ENCODE measurements at places on chromosomes 13 and 19.

DNA sequence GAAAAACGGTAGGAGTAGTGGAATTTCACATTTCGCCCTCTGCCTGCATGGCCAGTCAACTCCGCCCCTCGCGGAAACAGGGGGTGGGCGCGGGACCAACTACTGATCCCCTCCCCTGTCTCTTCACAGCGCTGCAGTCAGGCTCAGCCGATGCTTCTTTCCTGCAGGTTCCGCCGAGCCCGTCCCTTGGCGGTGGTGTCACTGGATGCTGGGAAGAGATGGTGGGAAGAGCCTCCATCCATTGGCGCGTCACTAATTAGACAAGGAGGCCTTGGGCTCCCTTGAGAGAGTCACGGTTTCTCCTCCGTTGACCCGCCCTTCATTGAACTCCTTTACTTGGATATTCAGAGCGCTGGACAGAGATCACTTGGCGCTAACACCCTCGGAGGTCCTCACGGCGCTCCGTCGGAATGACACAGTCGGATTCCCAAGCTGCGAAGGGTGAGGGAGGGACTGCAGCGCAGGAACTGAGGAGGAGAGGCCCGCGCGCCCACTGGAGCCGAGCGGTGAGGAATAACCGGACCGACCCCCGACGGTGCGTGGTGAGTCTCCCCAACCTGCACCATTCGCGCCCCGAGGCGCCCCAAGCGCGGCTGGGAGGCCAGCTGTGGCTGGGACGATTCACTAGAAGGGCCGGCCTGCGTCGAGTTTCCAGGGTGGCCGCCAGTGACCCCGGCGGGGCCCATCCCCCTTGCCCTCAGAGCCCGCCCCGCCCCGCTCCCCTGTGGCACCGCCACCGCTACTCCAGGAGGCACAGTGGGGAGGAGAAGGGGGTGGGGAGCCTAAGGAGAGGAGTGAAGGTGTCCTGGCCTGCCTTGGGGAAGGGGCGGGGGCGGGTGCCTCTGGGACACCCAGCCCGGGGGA lies 11.2 kb upstream of the CEACAM21 start:
- no peak for DNase-seq

DNA sequence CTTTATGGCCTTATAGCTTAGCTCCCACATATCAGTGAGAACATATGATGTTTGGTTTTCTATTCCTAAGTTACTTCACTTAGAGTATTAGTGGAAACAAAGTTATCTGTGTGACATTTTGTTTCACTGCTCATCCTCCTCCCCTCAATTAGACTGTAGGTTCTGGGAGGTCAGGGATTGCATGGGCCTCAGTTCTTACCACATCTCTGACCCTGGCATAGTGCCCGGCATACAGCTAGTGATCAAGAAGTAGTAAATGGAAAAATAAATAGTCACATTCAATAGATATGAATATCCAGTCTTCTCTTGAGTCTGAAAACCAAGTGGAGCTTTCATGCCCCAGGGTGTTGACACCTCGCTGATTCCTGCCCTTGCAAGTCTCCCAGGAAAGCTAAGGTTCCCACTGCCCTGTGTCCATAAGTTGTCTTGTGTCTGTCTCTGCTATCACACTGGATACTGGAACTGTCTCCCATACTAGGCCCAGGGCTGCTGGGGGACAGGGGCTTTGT lies 249.5 kb upstream of the TSHZ3 start:
- DNase-seq, result no peak

GRCh38 chr19:53519446-53519845 lies 18.5 kb upstream of the ZNF331 start:
- DNase-seq, result no peak

- no peak for DNase-seq
These were observed 165.8 kb upstream of the GPR12 start for GRCh38 chr13:26926371-26926770.

- no peak for DNase-seq
These were observed 973.7 kb downstream of the UQCRFS1 start for GRCh38 chr19:28239270-28239669.

- no peak for DNase-seq
These were observed 19.0 kb downstream of the NFIX start for GRCh38 chr19:13014101-13014920.

GRCh38 chr13:88162076-88162702 lies 491.0 kb downstream of the SLITRK5 start:
- DNase-seq, result no peak

GRCh38 chr13:46476174-46476573 lies 76.8 kb upstream of the LRCH1 start:
- DNase-seq, result no peak

DNA sequence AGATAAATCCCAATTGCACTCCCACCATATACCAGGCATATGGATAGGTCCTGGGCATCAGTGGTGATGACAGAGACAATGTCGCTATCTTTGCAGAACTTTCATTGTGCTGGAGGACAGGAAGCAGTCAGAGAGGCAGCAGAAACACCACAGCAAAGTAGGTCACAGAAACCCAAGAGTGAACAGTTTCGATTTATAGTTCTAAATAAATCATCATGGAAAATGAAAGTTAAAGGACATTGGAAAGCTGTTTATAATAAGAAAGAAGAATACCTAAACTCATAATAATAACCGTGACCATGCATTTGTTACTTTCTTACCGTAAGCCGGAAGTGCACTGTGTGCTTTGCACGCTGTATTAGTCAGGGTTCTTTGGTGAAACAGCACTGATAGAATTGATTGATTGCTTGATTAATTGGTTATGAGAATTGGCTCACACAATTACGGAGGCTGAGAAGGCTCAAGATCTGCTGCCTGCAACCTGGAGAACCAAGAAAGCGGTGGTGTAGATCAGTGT lies 38.9 kb downstream of the ALOX5AP start:
- no peak for DNase-seq

DNA sequence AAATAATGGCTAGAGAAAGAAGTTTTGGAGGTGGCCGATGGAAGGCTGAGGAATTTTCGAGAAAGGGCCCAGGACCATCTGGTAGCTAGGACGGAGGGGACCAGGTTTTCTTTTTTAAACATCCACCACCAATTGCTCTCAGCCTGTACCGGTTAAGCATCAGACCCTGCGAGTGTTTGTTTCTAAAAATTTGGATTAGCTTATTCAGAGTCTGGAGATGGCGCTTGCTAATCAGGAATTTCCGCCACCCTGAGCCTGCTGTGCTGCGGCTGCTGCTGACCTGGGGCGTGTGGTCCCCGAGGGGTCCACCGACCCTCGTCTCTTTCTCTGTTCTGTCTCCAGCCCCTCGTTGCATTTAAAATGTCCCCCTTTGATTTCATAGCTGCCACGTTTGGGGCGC lies 2.0 kb downstream of the UHRF1 start:
- no peak for DNase-seq

DNA sequence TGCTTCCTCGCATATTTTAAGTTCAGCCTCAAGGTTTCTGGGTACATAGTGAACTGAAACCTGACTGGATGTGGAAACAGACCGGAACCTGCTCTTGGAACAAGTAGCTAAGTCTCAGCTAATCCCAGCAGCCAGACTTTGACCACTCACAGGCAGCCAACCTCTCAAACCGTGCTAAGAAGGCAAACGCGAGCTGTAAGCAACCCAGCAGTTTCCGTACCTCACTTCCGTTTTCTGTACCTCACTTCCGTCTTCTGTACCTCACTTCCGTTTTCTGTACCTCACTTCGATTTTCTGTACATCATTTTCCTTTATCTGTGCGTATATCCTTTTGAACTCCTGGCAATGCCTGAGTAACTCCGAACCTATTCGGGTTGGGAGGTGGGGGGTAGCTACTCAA lies 96.8 kb downstream of the SUCLA2 start:
- no peak for DNase-seq

DNA sequence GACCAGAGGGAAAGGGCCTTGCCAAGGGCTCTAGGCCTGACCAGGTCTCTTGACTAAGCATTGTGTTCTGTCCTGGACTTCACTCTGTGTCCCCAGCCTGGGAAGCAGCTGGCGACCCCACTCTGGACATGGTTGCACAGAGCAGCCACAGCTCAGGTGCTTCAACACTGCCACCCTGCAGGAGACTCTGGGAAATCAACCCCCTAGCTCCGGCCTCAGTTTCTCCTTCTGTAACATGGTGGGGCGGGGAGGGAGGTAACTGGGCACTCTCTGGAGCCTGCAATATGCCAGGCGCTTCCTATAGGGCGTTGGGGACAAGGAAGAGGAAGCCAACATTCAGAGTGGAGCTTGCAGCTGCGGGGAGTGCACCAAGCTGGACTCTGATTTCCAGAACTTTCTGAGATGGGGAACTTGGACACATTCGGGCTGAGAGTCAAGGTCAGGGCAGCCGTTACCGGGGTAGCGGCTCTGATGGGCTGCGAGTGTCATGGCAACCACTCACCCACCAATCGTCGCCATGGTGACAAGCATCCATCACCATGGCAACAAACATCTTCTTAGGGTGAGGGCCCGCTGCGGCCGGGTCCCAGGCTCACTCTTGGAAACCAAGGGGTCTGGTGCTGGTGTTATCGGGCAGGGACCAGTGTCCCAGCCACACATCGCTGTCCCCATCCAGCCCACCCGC lies 12.8 kb downstream of the F2RL3 start:
- DNase-seq, result no peak

DNA sequence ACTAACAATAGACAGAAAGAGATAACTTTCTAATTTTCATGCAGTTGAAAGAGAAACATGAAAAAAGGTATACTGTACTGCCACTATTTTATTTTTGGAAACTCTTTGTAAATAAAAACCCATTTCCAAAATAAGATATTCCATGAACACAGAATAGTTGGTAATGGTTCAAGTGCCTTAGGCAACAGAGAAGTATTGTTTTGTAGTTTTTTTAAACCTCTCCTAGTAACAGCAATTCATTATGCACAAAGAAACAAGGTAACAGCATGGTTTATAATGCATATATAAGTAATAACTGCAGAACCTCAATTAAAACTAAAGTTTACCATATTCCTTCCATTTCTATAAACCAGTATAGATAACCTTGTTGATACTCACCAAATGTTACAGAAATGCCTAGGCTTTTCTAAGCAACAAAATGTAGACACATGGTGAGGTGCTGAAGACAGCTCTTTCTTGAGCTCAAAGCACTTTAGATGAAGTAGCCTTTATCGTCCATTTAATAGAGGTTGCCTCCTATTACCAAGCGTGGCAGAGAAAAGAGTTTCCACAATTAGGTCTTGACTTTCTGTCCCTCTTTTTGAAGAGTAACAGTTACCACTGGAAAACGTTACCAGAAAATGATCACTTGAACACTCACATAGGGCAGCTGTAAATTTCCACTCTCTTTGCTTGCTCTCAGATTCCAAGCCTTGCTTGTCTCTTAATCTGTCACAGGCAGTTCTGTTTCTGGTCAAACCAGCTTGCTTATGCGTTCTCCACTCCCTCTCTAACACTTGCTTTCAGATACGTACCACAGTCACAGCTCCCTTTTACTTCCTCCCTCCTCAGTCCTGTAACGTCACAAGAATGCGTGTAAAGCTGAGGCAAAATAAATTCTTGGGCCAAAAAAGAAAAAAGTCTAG lies 42.9 kb downstream of the CAB39L start:
- DNase-seq, result no peak

GRCh38 chr19:42131149-42132029 lies 857 bp downstream of the POU2F2 start:
- no peak for DNase-seq

DNA sequence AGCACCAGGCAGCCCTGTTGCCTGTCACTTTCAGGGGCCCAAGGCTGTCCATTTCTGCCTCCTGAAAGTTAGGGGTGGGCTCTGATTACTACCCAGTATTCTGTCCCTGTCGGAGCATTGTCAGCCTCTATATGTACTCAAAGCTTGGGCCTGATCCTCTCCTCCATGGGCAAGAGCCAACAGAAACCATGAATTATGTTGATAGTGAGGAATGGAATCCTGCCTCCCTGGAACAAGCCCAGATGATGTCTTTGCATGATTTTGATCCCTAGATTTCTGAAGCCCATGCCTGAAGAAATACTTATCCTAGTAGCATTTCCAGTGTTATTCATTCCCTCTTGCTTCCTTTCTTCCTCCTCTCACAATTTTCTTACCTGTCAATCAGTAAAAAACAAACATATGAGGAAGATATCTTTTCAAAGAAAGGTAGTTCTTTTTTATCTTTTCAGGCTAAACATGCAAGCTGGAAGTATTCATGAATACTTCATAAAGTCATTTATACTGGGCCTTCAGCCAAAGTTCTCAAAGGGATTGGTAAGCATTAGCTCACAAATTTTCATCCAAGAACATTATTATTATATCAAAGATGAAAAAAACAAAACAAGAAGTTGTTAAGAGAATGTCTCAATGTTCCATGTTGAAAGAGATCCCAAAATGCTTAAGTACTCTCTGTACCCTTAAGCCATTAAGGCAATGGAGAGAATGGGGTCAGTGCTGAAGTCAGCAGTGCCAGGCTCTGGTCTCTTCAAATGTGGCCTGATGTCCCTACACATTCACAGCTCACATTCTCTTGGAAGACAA lies 171.7 kb downstream of the NHLRC3 start:
- no peak for DNase-seq

- DNase-seq, result no peak
These were observed 6.8 kb upstream of the ZNF347 start for GRCh38 chr19:53165691-53166091.

DNA sequence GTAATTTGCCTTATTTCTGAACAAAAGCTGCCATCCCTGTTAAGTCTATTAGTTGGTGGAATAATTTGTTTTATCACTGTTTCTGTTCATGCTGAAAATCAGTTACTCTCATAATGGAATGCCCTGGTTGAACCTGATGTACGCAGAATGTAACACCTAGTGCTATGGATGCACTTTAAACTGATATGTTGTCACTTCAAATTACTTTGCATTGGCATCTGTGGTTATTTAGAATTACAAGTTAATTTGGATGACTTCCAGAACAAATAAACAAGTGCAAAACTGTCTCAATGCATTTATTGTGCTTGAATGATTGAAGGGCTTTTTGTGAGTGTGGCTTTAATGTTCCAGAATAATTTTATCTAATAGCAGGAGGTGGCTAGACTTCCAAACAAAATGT lies 368.2 kb upstream of the SLITRK5 start:
- no peak for DNase-seq

DNA sequence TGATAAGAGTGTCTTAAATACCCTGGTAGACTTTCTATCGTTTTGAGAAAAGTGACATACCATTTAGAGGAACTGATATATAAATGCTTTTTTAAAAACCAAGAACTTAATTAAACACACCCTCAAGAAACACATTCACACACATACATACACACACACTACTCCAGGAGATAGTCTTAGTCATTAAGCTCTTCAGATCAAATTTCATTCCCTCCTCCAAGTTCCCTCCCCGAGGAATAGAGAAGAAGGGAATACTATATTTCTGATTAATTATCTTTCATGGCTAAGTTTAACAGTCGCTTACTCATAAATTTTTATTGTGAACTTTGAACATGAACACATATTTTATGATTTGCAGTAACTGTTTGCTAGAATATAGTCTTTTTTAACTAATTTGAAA lies 1109.5 kb downstream of the SLITRK1 start:
- no peak for DNase-seq
